Activated CD4-positive, alpha-beta T cell treated with anti-CD3 and anti-CD28 coated beads for 1 hour (primary cell): ENCODE measurements at places on chromosomes 2 and 18.
A peak's percentile ranks its signal among the peaks of the same experiment; 100 is the strongest.

DNA sequence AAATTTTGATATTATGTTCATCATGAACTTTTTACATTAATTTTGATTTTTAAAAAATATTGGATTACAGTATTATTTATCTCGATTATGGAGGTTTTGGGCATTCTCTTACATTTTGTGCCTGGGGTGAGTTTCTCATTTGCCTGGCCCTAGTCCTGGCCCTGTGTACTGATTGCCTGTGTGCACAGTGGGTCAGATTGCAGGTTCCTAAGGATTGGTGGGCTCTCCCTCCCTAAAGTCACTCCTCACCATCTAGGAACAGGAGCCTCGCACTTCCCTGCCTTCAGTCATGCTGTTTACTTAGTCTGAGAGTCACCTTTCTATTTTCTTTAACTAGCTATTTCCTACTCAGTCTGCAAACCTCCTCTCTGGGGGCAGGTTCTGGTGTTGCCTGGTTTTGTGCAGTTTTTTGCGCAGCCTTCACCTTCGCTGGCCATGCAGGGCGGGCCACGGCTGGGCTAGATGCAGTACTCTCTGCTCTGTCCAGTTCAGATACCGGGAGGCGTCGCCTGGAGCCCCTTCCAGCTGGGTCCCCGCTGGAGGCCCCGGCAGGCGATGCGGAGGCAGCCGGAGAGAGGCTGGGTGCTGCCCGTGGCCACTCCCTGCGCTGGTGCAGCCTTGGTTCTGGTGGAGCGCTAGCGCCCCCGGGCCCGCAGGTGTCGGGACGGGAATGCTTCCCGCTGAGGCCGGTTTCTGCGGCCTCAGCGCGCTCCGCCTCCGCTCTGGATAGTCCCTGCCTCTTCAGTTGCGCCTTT lies 23.3 kb upstream of the MC5R start:
- DNase-seq: peak; percentile 32

DNA sequence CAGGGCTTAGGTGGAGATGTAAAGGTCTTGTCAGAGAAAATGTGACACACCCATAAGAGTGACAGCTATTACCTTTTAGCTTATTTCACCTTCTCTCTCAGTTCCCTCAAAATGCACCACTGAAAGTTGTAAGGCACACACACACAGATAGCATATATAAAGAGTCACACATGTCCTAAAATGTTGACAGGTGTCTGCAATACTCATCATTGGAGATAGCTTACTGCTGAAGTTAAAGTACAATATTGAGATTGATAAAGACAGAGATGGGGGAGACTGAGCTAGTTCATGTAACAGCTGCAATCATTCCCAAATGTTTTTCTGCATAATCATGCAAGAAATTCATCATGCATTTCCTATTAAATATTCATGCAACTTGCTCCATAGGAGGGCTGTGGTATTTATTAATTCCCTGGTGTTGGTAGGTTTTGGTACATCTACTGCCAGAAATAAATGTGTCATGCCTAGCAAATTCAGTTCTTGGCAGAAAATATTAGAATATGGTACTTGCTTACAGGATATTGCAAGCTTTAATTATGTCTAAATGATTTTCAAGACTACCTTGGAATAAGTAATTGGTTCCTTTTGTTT lies 118.8 kb upstream of the RBMS1 start:
- DNase-seq: no peak

- DNase-seq: no peak
Observed at GRCh38 chr18:37854396-37854795, 288.8 kb upstream of the CELF4 start.

GRCh38 chr2:7450188-7450832 lies 533.1 kb downstream of the RNF144A start:
- no peak for DNase-seq

- DNase-seq: no peak
Observed at GRCh38 chr18:47793609-47794008, 136.8 kb downstream of the SMAD2 start.

GRCh38 chr2:237202288-237203030 lies 116.8 kb downstream of the COPS8 start:
- DNase-seq: no peak

DNA sequence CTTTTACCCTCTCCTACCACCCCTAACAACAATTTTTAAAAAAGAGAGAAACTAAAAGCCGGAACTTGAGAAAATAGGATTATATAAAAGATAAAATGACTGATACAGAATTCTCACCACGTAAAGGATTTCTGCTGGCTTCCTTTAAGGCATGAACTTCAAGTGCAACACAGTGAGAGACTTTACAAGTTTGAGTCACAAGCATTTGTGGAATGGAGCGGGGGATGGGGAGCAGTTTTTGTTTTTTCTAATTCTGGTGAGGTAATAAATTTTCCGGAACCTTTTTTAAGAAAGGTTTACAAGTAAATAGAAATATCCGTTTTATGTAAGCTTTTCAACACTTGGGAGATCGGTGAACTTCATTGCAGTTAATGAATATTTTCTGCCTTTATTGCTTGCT lies 1.8 kb upstream of the CDH2 start:
- DNase-seq: no peak

DNA sequence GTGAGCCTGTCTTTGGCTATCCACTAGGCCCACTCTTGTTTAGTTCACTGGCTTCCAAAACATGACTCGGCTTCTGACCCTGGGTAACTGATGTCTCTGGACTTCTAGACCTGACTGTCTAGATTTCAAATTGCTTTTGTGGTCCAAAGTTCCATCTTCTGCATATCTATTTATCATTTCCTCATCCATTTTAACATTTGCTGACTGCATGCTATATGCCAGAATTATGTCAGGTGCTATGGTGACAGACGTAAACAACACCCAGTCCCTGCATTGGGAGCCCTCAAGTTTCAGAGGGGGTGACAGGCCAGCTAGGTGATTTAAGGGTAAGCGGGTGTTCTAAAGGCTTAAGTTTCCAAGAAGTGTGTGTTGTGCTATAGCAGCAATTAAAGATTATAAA lies 140.9 kb downstream of the PIEZO2 start:
- DNase-seq: no peak

GRCh38 chr18:41828137-41828536 lies 126.9 kb upstream of the PIK3C3 start:
- DNase-seq: no peak

- no peak for DNase-seq
Observed at GRCh38 chr2:151840216-151841046, 12.2 kb upstream of the ARL5A start.

DNA sequence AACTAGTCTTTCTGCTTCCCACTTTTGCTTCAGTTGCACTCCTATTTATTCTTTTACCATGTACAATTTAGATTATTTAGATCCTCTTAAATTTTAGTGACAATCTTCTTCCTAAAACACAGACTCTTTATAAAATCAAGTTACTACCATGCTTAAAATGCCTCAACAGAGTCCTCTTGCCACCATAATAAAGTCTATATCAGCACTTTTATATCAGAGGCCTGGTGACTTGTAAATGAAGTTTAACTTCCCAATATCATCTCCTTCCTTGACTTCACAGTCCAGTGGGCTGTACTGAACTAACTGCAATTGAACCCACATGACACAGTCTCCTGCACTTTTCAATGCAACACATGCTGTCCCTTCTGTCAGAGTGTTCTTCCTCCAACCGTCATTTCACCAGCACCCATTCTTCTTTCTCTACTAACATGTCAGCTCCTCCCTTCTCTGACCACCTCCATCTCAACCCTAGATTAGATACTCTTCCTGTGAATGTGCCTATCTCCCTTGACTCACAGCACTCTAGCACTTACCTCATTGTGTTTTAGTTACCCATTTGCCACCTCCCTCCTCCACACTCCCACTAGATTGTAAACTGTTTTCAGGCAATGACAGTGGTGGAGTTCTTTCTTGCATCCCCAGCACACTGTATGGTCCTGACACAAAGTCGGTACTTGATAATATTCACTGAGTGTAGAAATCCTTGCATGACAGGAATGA lies 414.9 kb downstream of the SATB2 start:
- DNase-seq: no peak

DNA sequence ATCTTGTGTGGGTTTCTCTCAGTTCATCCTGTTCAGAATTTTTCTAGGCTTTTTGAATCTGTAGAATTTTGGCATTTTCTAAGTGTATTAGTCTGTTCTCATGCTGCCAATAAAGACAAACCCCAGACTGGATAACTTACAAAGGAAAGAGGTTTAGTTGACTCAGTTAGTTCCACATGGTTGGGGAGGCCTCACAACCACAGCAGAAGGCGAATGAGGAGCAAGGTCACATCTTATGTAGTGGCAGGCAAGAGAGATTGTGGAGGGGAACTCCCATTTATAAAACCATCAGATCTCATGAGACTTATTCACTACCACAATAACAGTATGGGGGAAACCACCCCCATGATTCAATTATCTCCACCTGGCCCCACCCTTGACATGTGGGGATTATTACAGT lies 199.2 kb downstream of the ST6GAL2 start:
- DNase-seq: no peak

GRCh38 chr2:170391018-170391417 lies 213.1 kb downstream of the MYO3B start:
- DNase-seq: no peak

DNA sequence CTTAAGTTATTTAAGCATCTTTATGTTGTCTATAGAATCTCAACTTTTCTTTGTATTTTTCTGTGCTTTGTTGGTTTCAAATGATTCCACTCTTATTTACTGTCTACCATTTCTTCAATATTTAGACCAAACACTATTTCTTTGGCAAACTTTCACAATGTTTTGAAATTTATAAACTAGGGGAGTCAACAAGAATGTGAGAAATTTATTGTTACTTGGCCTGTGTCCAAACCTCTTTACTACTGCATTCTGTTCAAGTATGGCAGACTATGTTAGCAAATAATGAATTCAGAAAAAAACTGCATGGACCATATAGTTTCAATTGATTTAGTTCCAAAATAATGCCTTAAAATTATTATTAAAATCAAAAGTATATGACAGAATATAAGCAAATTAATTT lies 470.2 kb downstream of the FBXO15 start:
- no peak for DNase-seq

DNA sequence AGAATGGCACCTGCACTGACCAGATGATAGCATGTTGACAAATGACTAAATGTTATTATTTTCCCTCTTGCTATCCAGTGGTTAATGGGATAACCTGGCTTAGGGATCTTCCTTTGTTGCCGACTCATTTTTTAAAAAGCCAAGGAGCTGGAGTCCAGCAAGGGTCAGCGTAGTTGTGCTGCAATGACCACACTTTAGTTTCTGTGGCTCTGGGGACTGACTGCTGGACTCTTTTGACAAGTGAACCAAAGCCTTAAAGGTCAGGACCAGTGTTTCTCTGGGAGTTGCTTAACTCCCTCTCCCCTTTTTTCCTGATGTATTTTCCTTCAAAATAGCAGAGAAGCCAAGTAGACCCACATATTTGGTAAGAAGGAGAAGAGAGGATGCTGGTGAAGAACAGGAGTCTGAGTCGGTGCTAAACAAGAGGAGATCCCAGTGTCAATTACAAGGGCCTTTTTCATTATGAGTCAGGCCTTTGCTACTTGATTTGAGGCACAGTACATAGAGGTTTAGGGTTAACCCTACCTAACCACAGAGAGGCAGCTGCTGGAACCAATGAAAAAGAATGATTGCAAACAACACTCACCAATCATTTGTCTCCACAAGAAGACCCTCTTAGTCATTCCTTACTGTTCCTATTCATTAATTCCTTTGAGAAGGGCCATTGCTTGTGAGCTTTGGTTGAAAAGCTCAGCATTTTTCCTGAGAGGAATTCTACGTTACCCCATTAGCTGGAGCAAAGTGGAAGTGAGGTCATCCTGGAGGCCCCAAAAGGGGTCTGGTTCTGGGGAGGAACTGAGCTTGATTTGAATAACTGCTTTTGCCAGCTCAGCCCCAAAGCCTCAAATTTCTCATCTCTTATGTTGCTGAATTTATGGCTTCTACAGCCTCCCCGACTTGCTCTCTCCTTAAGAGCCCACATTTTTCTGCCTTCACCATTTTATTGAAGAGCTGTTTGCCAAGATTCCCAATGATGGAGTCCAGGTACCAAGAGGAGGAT lies 137.6 kb upstream of the HNMT start:
- DNase-seq: no peak

DNA sequence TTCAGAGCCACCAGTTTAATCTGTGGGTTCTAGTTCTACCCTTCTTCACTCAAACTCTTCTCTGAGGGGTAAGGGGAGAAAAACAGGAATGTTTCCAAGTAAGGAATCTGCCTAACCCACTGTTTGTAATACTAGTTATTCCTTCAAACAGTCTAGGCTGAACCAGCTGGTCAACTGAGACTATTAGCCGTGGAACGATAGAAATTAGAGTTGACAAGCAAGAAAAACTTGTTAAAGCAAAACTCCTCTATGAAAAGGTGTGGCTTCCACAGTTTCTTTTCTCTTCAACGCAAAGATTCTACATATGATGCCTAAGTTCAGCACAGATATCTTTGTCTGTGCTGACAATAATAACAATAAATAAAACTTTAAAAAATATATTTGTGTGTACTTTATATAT lies 11.5 kb downstream of the PAIP2B start:
- no peak for DNase-seq

GRCh38 chr2:69170661-69171060 lies 157.7 kb downstream of the ANTXR1 start:
- no peak for DNase-seq

GRCh38 chr2:156708051-156708450 lies 271.9 kb downstream of the GPD2 start:
- DNase-seq: no peak

DNA sequence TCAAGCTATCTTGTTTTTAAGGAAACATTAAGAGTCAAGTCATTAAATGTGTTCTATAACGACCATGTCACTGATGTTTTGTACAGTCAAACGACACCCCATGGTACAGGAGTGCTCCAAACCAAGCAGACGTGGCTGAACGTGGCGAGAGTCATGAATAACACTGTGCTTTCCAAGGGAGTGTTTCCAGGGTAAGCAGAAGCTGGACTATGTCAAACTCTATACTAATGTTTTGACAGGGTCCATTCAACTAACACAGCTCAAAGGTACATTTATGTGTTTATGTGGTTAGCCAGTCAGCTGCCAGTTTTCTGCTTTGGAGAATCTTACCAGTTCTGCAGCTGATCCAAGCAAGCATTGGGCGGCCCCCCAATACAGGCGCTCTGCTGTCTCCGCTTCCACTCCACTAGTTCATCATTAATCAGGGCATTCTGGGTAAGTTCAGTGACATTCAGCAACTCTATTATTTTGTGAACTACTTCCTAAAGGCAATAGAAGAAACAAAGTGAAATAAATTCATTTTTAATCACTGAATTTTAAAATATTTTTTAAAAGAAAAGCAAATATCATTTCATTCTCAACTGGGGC lies 16.4 kb downstream of the STAT1 start:
- no peak for DNase-seq

DNA sequence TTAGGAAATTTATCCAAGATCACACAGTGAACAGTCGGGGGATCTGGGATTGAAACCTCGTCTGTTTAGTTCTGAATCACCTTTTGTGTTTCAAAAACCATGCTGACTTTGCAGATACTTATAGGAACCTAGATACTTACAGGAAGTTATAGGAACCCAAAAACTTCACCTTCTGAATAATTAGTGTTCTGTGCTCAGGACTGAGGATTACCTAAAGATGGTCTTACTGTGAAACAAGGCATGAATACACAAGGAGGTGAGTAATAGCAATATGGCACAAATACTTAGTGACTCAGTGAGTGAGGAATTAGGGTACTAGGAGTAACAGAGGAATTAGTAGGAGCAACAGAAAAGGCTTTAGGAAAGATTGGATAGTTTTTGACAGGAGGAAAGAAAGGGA lies 145.5 kb downstream of the LRATD1 start:
- no peak for DNase-seq
